EH (cell line): ENCODE measurements at places on chromosomes 2 and 18.
A peak's percentile ranks its signal among the peaks of the same experiment; 100 is the strongest.

DNA sequence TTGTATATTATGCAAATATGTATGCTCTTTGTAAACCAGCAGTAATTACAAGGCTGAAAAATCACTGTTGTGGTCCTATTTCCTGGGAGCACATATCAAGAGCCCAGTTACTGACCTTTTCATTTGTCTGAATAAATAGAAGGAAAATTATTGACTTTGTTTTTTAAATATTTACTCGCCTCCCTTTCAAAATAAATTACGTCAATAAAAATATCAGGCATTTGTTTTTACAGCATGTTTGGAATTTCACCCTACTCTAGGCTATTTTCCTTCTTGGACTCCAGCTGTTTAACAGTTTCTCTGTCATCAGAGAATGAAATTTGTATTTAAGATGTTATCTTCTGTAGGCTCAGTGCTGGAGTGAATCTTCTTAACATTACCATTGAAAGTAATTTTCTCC, 59.9 kb upstream of the LRATD1 start:
- DNase-seq = no peak

- DNase-seq = no peak
Measured at GRCh38 chr18:61982475-61982874, 89.7 kb upstream of the RNF152 start.

DNA sequence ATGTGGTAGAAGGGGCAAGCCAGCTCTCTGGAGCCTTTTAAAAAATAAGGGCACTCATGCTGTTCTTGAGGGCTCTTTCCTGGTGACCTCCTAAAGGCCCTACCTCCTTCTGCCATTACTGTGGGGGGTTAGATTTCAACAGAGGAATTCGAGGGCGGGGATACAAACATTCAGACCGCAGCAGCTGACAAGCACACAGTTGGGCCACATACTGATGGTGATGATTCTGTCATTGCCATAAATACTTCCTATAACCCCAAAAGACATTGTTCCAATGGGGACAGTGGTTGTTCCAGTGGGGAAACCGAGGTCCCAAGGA, 67.0 kb downstream of the TSHZ1 start:
- no peak for DNase-seq

- no peak for DNase-seq
Measured at GRCh38 chr2:199535445-199536177, 77.9 kb upstream of the SATB2 start.

- no peak for DNase-seq
Measured at GRCh38 chr2:109676346-109676902, 62.3 kb downstream of the SOWAHC start.

DNA sequence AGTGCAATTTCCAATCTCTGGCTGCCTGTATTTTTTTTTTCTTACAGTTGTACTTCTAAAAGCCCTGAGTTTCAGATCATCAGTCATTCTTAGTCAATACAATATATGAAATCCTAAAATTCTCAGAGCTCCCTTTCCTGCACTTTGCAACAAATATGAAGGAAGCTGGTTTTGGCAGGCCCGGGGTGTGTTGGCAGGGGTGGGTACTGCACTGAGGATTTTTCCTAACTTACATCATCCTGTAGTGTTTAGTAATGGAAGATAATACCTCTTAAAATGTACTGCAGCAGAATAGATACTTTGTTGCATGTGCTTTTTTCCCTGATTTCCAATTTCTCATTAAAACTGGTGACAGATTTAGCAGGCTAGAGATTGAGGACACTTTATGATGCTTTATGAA, 374.6 kb downstream of the PTH2R start:
- DNase-seq = no peak

GRCh38 chr2:76288146-76288545, 577.4 kb upstream of the GCFC2 start:
- no peak for DNase-seq

GRCh38 chr2:56108806-56109205, 75.0 kb upstream of the CCDC85A start:
- DNase-seq = no peak

- no peak for DNase-seq
Measured at GRCh38 chr2:237824085-237824484, 25.5 kb downstream of the RBM44 start.

DNA sequence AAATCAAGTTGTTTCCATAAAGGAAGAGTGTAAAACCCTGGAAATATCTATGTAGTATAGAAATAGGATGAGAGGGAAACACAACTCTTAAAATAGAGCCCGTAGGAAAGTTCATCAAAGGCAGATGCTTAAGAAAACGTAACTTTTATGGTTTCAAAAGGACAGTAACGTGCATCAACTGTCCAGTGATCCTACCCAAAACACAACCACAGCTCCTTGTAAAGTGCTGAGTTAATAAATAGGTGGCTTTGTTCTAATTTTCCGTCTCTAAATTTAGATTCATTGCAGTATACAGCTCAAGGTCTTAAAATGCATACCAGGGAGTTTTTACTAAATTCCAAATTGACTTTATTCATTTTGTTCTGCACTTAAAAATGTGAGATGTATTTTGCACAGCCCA, 282.1 kb upstream of the ID2 start:
- no peak for DNase-seq

- DNase-seq = peak; percentile 58
Measured at GRCh38 chr2:42089340-42089925, 41.6 kb downstream of the PKDCC start.

DNA sequence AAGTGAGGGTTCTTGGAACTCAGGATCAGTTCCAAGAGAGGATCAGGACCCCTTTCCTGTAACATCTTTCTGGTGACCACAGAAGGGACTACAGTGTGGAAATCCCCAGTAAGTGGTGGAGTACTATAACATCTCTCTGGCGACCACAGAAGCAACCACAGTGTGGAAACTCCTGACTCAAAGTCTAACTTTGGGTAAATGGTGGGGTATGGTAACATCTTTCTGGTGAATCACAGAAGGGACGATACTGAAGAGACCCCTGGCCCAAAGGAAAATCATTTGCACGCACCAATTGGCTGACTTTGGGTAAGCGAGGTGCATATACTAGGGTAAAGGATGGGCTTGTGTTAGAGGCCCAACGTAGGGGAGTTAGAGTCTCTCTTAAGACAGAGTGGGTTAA, 56.3 kb upstream of the GULP1 start:
- DNase-seq = no peak

- DNase-seq = no peak
Measured at GRCh38 chr2:224126440-224126839, 87.4 kb upstream of the SERPINE2 start.

DNA sequence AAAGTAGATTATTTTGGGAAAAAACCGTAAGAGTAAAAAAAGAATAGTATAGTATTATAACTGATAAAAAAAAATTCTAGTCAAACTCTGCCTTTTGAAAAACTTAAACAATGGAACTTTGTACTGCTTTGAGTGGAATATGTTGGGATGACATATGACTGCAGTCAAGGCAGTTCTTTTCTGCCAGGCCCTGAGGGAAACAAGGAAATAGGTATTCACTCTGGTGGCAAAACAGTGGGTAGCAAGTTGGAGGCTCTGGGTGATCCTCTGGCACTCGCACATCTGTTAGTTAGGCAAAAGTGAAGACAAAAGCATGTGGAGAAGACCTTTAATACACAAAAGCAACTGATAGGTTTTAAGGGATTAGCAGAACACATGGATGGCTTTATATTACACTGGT, 102.2 kb downstream of the ARHGEF33 start:
- DNase-seq = no peak

DNA sequence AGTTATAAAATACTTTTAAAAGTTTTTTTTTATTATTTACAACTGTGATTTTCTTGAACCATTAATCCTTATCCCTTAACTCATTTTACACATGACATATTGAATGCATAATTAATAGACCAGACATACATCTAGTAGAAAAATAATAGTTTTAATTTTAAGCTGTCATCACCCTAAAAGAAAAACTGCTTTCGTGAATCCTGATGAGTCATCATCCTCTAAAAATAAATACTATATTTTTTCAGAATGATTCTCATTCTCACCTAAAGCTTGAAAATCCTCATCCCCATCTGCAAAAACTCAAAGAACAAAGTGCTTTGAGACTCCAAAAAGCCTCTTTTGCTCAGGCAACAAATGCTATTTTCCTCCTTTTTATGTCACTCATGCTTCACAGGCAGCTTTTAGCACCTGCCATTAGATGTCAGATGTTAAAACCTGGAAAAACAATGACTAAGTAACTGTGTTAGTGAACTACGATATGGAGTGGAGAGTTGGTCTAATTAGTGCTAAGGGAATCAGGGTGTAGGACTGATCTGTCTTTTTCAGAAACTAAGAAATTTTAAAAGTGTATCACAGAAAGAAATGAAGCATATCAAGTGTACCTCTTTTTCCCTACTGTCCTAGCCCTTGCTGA, 297.6 kb downstream of the TMX3 start:
- DNase-seq = peak; percentile 32

- DNase-seq = no peak
Measured at GRCh38 chr2:70651727-70652126, 98.1 kb upstream of the TGFA start.

DNA sequence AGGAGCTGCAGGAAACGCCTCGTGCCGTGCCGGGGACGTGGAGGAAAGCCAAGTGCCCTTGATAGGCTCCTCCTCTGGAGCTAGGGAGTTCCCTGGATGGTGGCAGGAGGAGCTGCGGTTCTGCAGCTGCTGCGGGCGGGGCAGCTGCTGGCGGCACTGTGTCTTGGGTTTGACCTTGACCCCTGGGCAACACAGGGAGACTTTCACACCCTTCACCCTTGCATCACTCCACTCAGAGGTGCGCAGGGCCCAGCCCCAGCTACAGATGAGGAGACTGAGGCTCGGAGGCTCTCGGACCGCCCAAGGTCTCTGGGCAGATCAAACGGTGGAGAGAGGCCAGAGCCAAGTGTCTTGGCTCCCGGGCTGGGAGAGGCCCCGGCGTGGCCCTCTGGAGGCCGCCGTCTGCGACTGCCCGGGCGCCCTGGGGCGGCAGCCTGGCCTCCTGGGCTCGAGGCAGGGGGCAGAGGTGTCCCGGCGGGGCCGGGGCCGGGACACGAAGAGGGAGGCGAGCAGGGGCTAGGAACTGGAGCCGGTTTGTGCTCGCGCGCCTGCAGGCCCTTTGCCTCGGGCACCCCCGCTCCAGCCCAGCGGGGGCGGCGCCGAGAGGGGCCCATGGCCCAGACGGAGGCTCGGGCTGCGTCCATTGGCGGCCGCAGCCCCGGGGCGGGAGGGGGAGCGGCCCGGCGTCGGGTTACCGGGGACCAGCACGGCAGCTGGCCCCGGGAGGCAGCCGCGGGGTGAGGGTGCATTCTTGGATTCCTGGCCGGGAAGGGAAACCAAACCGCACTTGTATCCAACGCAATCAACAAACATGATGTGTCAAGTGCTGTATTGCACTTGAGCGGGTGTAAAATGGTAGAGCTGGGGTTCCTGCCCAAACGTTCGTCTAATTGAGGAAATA, 129.6 kb upstream of the SLC1A4 start:
- peak; percentile 92 for DNase-seq

DNA sequence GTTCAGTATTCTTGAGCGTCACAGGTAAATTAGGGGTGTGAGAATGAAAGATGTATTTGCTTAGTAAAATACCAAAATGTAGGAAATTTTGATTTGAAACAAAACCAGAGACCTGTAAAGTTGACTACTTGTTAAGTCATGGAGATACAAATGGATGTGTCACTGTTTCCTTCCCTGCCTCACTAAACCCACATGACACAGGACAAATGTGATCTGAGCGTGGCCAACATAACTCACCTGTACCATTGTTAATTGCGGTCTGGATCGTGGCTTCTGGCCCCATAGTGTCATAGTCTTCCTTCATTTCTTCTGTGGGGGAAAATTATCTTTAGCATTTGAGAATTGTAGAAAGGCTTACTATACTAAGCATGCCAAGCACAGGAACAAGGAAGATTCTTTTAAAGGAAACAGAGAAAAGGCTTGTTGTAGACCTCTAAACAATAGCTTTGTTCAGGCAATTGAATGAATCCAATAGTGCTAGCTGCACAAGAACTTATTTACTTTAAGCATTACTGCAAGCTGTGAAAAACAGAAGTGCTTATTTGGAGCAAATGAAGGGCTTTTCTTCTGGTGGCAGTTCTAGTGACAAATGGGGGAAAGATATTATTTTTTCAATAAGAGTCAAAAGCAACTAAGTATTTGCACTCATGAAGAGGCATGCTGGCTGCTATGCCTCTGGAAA, 95.2 kb downstream of the ZEB2 start:
- no peak for DNase-seq

DNA sequence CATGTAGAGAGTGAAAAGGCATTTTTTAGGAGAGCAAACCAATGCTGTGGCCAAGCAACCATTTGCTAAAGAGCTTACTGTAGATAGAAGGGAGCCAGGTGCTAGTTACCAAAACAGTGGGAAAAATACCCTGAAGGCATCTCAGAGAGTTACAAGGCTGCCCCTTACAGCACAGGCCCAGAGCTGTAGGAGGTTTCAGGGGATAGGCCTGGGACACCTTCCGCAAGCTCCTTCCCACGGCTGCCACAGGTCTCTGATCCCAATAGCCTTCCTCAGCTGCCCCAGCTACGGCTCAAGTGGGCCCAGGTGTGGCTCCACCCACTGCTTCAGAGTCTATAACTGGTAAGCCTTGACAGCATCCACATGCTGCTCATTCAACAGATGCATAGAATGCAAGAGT, 18.2 kb upstream of the PPM1B start:
- no peak for DNase-seq

- DNase-seq = peak; percentile 82
Measured at GRCh38 chr2:159456500-159457426, 159.6 kb downstream of the BAZ2B start.

DNA sequence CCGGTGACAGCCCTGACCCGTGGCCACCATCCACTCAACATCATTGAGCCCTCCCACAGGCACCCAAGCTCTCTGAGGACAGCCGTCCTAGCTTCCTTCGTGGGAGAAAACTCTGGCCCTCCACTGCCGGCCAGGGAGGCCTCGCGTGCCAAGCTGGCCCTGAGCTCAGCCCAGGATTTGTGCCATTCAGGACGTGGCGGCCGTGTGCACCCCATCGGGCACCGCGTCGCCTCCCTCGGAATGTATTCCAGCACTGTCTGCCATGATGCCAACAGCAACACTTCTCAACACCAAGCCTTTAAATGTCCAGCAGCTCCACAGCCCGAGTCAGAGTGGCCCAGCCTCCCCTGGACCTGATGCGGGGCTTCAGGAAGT, 35.7 kb downstream of the ZNF516 start:
- no peak for DNase-seq

- DNase-seq = no peak
Measured at GRCh38 chr2:15072836-15073235, 440.3 kb downstream of the LRATD1 start.

GRCh38 chr2:142840436-142840835, 37.0 kb upstream of the KYNU start:
- no peak for DNase-seq

DNA sequence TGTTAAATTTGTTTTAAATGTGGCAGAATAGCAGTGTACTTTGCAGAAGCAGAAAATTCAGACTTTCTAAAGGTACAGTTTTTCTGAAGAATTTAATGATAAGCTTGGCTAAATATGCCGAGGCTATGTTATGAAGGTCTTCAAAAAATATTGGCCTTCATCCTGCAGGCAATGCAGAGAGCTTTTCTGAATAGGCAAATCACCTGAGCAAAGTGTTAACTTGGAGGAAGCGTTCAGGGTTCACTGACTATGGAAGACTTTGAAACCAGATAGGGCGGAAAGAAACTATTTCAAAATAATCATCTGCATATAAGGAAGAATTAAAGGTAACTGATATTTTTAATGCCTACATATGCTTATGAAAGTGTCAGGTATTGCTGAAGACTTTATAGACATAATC, 133.7 kb upstream of the SETBP1 start:
- no peak for DNase-seq

GRCh38 chr2:240637116-240637900, 12.0 kb downstream of the GPR35 start:
- DNase-seq = no peak

GRCh38 chr2:230942920-230943896, 18.2 kb upstream of the GPR55 start:
- DNase-seq = peak; percentile 35

GRCh38 chr2:6578416-6578815, 287.3 kb downstream of the CMPK2 start:
- no peak for DNase-seq
